ENCODE measurements at places on chromosomes 3 and 15. TPM values are rescaled to one million over a fixed set of nuclear protein-coding genes. Genes with fewer than 3 reads are reported as not detected.

PIF1 gene
- 6.6 TPM for total RNA-seq

CCR8 gene
- not detected for total RNA-seq

DNA sequence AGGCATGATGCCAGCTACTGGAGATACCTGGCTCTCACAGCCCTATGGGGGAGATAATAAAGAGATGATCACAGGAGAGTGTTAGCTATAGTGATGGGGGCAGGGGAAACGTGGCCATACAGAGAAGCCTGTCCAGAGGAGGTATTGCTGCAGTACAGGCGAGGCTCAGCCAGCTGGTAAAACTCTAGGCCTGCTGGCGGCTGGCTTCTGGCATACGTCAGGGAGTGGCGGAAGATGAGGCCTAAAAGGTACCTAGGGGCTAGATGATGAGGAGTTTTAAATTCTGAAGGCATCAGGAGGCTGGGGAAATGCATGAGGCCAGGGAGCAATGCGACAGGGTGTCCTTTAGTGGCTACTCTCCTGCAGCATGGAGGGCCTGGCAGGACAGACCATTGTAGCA lies 110.7 kb downstream of the EEFSEC start:
- H3K4me1 ChIP-seq, result no peaks in the 10 kb centered on the region
- H3K27me3 ChIP-seq, result no peaks in the 10 kb centered on the region
- H3K36me3 ChIP-seq, result peaks cover 18% of the 10 kb centered on the region
- no peak overlapping the region for H3K27ac ChIP-seq
- H3K4me3 ChIP-seq, result no peak overlapping the region
- no peak for DNase-seq

GRCh38 chr3:71684757-71685386 lies 40.3 kb downstream of the EIF4E3 start:
- peak overlapping the region; percentile 31 for H3K4me3 ChIP-seq
- H3K36me3 ChIP-seq, result no peaks in the 10 kb centered on the region
- peaks cover 7% of the 10 kb centered on the region for H3K4me1 ChIP-seq
- H3K27ac ChIP-seq, result peak overlapping the region; percentile 66
- no peak for DNase-seq
- H3K27me3 ChIP-seq, result no peaks in the 10 kb centered on the region

- no peak for DNase-seq
- no peaks in the 10 kb centered on the region for H3K4me1 ChIP-seq
- H3K36me3 ChIP-seq, result no peaks in the 10 kb centered on the region
Observed at GRCh38 chr15:83694015-83694414, 40.1 kb downstream of the ADAMTSL3 start.

GRCh38 chr3:149983628-149984027 lies 12.9 kb upstream of the PFN2 start:
- no peak overlapping the region for H3K27ac ChIP-seq
- H3K4me1 ChIP-seq, result no peaks in the 10 kb centered on the region
- no peaks in the 10 kb centered on the region for H3K27me3 ChIP-seq
- no peak for DNase-seq
- H3K4me3 ChIP-seq, result no peak overlapping the region

- H3K27ac ChIP-seq, result no peak overlapping the region
- H3K36me3 ChIP-seq, result no peaks in the 10 kb centered on the region
- no peaks in the 10 kb centered on the region for H3K27me3 ChIP-seq
- no peak overlapping the region for H3K4me3 ChIP-seq
Observed at GRCh38 chr3:189983612-189984011, 137.1 kb downstream of the P3H2 start.

- H3K4me1 ChIP-seq, result no peaks in the 10 kb centered on the region
- DNase-seq, result no peak
- no peaks in the 10 kb centered on the region for H3K36me3 ChIP-seq
- H3K27ac ChIP-seq, result no peak overlapping the region
Observed at GRCh38 chr15:40245666-40246450, 7.0 kb downstream of the PAK6 start.

DNA sequence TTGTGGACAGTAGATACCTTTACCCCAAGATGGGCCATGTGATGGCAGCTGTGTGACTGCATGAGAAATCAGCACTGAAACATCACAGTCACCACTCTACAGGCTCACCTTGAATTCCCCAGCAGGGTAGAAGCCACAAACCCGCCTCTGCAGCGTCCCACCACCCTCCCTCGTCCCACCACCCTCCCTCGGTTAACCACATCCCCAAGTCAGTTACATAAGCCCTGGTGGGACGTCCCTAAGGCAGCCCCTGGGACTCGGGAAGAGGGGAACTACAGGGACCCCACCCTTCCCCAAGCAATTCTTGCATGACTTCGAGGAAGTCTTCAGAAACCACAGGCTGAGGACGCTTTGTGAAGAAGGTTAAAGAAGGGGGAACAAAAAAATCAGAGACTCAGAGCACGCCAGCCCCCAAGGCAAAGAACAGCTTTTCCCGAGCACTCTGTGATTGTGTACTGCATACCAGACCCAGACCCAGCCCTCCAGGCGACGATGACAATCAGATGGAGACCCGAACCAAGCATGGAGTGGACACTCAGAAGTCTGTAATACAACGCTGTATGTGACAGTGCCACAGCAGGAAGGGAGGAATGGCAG lies 60.5 kb downstream of the SH3BP5 start:
- peak overlapping the region; percentile 35 for H3K27ac ChIP-seq
- H3K36me3 ChIP-seq, result no peaks in the 10 kb centered on the region
- no peak overlapping the region for H3K4me3 ChIP-seq
- H3K4me1 ChIP-seq, result no peaks in the 10 kb centered on the region
